ENCODE measurements at places on chromosomes 4 and X.

DNA sequence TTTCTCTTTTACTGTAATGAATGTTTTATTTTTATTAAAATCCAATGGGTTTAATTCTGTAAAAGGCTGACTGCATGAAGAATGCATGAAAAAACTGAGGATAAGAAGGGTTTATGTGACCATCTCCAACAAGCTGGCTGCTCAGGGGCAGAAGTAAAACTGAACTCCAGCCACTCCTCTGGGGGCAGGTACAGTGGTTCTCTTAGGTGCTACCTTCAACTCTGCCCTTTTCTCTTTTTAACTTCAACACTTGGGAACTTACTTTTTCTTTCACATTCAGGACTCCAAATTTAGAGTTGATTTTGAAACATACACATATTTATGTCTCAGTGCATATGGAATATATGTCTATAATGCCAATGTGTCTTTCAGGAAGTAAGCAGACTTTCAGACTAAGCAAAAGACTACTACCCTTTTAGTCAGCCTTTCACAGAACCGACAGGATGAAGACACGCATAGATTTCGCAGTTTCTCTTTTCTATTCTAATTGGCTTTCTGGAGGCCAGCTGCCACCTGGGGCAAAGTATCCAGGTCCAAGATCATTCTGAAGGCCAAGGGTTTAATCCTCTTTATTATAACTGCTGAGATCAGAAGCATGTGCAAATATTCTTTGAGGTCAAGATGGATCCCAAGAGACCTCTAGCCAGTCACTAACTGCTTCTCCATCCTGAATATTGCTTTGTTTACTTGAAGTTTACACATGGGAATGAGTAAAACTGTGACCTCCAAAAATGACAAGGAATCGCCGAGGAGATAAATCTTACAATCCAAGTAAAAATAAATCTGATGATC is 30.7 kb downstream of the HS3ST1 start:
- no peaks in the 10 kb centered on the region for H3K27me3 ChIP-seq
- DNase-seq, result no peak
- no peaks in the 10 kb centered on the region for H3K36me3 ChIP-seq
- no peaks in the 10 kb centered on the region for H3K4me1 ChIP-seq

DNA sequence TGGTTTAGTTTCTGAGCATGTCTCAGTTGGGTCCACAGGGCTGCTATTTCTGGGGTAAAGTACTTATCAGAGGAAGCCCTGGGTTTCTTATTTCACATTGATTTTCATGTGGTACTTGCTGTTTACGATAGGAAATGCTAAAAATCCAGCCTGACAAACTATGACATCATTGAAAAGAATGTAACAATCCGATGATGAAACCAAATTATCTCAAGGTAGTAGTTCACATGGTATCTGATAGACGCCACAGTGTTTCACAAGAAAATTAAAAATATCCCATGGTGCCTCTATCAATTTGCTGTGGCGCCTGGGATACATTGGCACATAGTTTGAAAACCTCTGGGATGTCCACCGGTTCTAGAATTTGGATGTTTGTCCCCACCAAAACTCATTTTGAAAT is 418.9 kb upstream of the RPS6KA3 start:
- H3K4me3 ChIP-seq, result no peak overlapping the region
- H3K27ac ChIP-seq, result no peak overlapping the region
- no peaks in the 10 kb centered on the region for H3K4me1 ChIP-seq
- DNase-seq, result no peak
- no peaks in the 10 kb centered on the region for H3K36me3 ChIP-seq

- H3K4me3 ChIP-seq, result no peak overlapping the region
- no peak overlapping the region for H3K27ac ChIP-seq
- H3K27me3 ChIP-seq, result no peaks in the 10 kb centered on the region
- H3K4me1 ChIP-seq, result no peaks in the 10 kb centered on the region
- H3K36me3 ChIP-seq, result no peaks in the 10 kb centered on the region
Observed at GRCh38 chr4:93183576-93183975, 645.0 kb upstream of the ATOH1 start.

DNA sequence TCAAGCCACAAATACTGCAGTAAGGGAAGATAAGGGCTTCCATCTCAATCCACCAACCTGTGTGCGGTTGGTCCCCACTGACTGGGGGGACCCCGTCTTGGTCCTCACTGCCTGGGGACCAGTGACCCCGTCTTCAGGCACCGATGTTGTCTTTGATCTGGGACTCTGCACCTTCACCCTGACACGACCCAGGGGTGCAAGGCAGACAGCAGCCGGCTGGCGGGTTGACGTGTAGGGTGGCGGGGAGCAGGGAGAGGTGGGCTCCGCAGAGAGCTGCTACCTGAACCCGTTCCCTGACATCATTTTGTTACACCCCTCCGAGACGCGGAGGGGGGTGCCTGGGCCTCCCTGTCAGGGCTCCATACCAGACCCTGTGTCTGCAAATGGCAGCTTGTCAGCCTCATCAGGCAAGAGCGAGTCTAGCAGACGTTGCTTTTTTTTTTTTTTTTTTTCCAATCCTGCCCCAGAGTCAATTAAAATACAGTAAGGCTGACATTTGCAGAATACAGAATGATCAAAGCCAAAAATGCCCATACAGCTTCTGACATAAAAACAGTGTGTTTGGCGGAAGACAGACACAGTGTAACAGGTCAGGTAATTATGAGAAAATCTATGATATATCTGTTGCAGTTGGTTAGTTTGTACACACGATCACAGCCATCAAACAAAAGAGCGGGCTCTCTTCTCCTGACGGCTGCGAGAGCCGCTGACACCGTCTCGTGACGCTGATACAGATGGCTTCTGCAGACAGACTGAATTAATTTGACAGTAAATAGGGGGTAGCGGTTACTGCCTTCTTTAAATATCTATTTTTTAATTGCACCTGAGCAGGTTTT is 118.6 kb downstream of the CRLF2 start:
- DNase-seq, result no peak
- no peak overlapping the region for H3K27ac ChIP-seq
- no peaks in the 10 kb centered on the region for H3K27me3 ChIP-seq
- H3K4me1 ChIP-seq, result no peaks in the 10 kb centered on the region
